ENCODE measurements at places on chromosomes 3 and 15. TPM values are rescaled to one million over a fixed set of nuclear protein-coding genes. Genes with fewer than 3 reads are reported as not detected.

FBXO40 gene
- not detected for total RNA-seq

CSTA gene
- total RNA-seq, result not detected

DNA sequence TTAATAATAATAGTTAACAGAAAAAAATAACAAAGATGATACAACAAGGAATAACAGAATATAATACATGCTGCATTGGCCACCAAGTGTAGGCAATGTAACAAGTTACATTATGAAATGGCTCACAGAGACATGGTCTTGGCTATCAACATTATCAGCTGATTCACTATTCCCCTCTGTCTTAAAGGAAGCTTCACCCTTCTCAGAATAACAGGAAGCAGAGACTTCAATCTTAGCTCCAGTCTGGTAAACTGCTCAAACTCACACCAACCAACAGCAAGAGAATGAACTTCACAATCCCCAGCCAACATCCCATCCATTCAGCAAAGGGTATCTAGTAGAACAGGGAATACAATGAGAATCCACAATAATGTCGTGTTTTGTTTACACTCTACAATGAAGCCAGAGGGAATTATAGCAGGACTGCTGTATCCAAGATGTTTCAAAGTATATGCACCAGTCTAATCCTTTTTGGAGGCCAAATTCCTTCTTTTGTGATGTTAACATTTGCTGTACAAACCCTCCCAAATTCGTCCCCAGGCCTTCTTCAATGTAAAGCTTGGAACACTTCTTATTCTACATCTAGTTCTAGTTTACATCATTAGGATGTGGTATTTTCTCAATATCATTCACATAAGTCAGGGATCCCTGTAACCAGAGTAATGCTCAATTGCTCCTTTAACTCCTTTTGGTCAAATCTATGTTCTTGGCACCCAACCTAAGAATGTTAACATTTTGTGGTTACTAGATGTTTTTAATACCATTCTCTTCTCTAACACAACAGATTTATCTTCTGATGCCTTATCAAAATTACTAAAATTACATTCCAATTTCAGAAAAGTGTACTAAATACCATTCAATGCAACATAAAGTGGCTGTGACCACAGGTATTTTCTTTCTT is 52.4 kb upstream of the CMSS1 start:
- H3K4me1 ChIP-seq, result no peaks in the 10 kb centered on the region
- no peak overlapping the region for H3K4me3 ChIP-seq
- no peak for DNase-seq
- peaks cover 5% of the 10 kb centered on the region for H3K27me3 ChIP-seq
- no peak overlapping the region for H3K27ac ChIP-seq

GRCh38 chr3:18438586-18438985 is 13.4 kb upstream of the SATB1 start:
- H3K4me3 ChIP-seq, result no peak overlapping the region
- no peaks in the 10 kb centered on the region for H3K36me3 ChIP-seq
- DNase-seq, result no peak
- H3K27me3 ChIP-seq, result peaks cover 17% of the 10 kb centered on the region

DNA sequence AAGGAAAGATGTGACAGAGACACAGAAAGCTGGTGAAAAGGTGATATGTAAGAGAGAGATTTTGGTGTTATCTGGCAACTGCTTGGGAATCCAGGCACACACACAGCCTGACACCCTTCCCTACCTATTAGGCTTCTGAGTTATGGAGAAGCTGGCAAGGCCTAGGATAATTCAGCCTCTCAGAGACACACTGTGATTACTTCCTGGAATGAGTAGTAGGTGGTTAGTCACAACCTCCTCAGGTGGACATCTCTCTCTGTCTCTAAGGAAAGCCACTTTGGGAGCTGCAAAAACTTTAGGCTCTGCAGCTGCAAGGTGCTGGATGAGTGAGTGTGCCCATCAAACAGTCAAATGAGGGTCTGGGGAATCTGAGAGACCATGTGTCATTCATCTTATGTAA is 201.9 kb downstream of the PDCD6IP start:
- no peaks in the 10 kb centered on the region for H3K27me3 ChIP-seq
- no peaks in the 10 kb centered on the region for H3K4me1 ChIP-seq
- H3K27ac ChIP-seq, result no peak overlapping the region
- DNase-seq, result no peak

- peak overlapping the region; percentile 34 for H3K4me3 ChIP-seq
- peaks cover 22% of the 10 kb centered on the region for H3K4me1 ChIP-seq
- peaks cover 80% of the 10 kb centered on the region for H3K27me3 ChIP-seq
- no peak for DNase-seq
These were observed 517.3 kb downstream of the MECOM start for GRCh38 chr3:169146179-169146665.

DNA sequence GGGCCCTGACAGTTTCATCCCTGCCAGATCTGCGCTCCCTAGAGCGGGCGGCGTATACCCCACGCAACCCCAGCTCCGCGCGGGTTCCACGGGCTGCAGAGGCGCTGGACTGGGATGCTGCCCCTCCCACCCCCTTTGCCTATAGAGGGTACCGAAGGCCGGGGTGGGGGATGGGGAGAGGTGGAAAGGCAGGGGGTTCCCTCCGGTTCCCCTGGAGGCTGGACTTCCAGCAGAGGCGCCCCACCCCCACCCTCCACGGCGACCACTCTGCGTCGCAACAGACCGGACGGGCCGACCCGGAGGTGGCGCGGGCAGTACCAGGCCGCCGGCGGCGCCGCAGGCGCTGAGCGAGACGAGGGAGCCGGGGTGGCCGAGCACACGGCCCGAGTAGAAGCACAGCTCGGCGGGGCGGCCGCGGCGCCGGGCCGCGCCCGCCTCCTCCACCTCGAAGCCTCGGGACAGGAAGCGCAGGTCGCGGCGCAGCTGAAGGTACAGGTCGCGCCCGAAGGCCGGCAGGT is 995 bp downstream of the ADAMTS17 start:
- H3K27me3 ChIP-seq, result peaks cover 19% of the 10 kb centered on the region
- no peaks in the 10 kb centered on the region for H3K4me1 ChIP-seq
- no peaks in the 10 kb centered on the region for H3K36me3 ChIP-seq
- DNase-seq, result no peak

- H3K36me3 ChIP-seq, result no peaks in the 10 kb centered on the region
- peaks cover 21% of the 10 kb centered on the region for H3K4me1 ChIP-seq
- peak overlapping the region; percentile 30 for H3K4me3 ChIP-seq
- no peaks in the 10 kb centered on the region for H3K27me3 ChIP-seq
These were observed 277.3 kb upstream of the NR2F2 start for GRCh38 chr15:96053031-96053780.

DNA sequence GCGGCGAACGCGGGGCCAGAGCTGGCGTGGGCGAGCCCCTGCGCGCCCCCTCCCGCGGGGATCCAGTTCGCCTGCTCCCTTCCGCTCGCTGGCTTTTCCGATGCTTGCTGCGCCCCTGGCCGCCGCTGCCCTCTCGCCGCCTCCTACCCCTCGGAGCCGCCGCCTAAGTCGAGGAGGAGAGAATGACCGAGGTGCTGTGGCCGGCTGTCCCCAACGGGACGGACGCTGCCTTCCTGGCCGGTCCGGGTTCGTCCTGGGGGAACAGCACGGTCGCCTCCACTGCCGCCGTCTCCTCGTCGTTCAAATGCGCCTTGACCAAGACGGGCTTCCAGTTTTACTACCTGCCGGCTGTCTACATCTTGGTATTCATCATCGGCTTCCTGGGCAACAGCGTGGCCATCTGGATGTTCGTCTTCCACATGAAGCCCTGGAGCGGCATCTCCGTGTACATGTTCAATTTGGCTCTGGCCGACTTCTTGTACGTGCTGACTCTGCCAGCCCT is 721 bp downstream of the P2RY1 start:
- H3K27me3 ChIP-seq, result peaks cover 19% of the 10 kb centered on the region
- DNase-seq, result no peak
- no peak overlapping the region for H3K27ac ChIP-seq
- H3K4me1 ChIP-seq, result peaks cover 5% of the 10 kb centered on the region
- H3K36me3 ChIP-seq, result no peaks in the 10 kb centered on the region

- no peak overlapping the region for H3K4me3 ChIP-seq
- no peak for DNase-seq
- no peaks in the 10 kb centered on the region for H3K27me3 ChIP-seq
- no peaks in the 10 kb centered on the region for H3K4me1 ChIP-seq
- no peaks in the 10 kb centered on the region for H3K36me3 ChIP-seq
- H3K27ac ChIP-seq, result no peak overlapping the region
These were observed 23.2 kb downstream of the SHC4 start for GRCh38 chr15:48940508-48940907.

GRCh38 chr3:9600597-9600996 is 47.0 kb upstream of the LHFPL4 start:
- no peak overlapping the region for H3K27ac ChIP-seq
- H3K4me1 ChIP-seq, result no peaks in the 10 kb centered on the region
- H3K36me3 ChIP-seq, result no peaks in the 10 kb centered on the region
- H3K27me3 ChIP-seq, result no peaks in the 10 kb centered on the region
- H3K4me3 ChIP-seq, result no peak overlapping the region

Measured in Panc1 (cell line).